Choroid plexus epithelial cell (primary cell): ENCODE measurements at places on chromosomes 12 and 14.
A peak's percentile ranks its signal among the peaks of the same experiment; 100 is the strongest.

- peak; percentile 69 for DNase-seq
These were observed 69.8 kb downstream of the RERG start for GRCh38 chr12:15151161-15152091.

DNA sequence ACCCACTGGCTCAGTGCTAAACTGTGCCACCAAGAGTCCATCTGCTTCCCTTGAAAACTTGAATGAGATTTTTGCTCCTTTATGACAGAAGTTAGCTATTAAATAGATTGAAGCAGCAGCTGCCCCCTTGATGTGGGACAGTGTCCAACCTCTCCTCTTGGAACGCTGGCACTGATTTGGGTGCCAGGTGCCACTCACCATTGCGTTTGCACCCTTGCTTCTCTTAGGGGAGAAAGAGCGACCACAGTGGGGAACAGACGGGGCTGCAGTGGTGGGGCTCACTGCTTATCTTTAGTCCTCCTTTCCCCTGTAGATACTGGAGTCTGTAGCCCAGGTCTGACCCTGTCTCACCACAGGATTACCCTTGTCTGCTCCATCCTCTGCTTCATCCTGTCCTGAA lies 9.4 kb downstream of the EP400 start:
- no peak for DNase-seq

DNA sequence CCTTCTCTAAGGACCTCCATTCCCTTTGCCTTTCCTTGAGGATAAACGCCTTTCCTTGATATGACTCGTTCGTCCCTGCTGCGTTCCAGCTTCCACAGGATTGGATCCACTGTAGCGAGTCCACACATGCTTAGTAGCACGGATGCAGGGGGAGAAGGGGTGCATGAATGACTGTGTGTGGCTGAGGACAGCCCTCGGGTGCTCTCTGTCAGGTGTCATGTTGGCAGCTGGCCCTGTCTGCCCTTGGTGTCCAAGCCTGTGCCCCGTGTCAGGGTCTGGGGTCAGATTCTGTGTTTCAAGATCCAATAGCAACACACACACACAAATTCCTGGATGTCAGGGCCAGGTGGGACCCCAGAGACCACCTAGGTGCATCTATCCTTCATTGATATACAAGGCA lies 17.5 kb upstream of the KRT80 start:
- no peak for DNase-seq

- no peak for DNase-seq
These were observed 355.3 kb upstream of the FKBP4 start for GRCh38 chr12:2439332-2440100.

- no peak for DNase-seq
These were observed 398.6 kb upstream of the FLRT2 start for GRCh38 chr14:85131226-85131922.

GRCh38 chr14:68141281-68142088 lies 321.9 kb downstream of the RAD51B start:
- DNase-seq = peak; percentile 42

DNA sequence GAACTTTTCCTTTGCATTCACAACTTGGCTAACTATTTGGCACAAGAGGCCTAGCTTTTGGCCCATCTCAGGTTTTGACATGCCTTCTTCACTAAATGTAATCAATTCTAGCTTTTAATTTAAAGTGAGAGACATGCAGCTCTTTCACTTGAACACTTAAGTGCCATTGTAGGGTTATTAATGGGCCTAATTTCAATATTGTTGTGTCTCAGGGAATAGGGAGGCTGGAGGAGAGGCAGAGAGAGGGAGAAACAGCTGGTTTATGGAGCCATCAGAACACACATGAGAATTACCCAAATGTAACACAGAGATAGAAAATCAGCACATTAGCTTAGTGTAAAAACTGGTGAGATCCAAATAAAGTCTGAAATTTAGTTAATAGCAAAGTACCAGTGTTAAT lies 157.4 kb downstream of the RPAP3 start:
- DNase-seq = no peak

DNA sequence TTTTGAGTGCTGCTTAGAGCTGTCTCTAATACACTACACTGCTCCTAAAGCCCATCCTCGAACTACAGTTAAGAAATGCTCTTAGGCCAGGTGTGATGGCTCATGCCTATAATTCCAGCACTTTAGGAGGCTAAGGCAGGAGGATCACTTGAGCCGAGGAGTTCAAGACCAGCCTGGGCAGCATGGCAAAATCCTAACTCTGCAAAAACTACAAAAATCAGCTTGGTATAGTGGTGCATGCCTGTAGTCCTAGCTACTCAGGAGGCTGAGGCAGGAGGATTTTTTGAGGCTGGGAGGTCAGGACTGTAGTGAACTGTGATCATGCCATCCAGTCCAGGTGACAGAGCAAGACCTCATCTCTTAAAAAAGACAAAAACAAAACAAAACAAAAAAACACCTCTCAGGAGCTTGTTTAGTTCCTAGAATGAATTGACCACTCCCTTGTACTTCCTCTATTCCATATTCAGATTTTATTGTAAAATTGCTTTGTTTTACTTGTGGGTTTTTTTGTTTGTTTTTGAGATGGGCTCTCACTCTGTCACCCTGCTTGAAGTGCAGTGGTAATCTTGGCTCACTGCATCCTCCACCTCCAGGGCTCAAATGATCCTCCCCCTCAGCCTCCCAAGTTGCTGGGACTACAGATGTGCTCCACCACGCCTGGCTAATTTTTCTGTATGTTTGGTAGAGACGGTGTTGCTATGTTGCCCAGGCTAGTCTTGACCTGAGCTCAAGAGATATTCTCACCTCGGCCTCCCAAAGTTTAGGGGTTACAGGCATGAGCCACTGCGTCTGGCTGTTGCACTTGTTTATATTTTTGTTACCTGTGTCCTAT lies 13.6 kb downstream of the MDM2 start:
- no peak for DNase-seq

DNA sequence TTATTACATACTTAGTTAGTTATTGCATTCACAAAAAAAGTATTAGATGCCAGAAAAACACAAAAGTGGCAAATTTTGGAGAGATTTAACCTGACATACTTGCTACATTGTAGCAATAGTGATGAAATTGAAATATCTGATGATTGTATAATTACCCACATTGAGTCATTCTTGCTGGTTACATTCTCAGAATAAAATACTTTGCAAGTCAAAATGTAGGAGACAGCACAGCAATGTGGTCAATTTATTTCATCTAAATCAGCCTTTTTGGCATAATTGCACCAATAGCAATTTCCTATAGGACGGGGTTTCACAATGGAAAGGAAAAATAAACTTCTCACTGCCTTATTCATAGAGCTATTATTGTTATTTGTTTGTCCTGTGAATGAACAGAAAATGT lies 125.0 kb upstream of the ETV6 start:
- DNase-seq = no peak

- DNase-seq = peak; percentile 68
These were observed 49.3 kb downstream of the DLK1 start for GRCh38 chr14:100775831-100776591.

- DNase-seq = no peak
These were observed 16.7 kb downstream of the HOMEZ start for GRCh38 chr14:23269193-23269592.

- no peak for DNase-seq
These were observed 44.0 kb downstream of the TAOK3 start for GRCh38 chr12:118328486-118329330.

DNA sequence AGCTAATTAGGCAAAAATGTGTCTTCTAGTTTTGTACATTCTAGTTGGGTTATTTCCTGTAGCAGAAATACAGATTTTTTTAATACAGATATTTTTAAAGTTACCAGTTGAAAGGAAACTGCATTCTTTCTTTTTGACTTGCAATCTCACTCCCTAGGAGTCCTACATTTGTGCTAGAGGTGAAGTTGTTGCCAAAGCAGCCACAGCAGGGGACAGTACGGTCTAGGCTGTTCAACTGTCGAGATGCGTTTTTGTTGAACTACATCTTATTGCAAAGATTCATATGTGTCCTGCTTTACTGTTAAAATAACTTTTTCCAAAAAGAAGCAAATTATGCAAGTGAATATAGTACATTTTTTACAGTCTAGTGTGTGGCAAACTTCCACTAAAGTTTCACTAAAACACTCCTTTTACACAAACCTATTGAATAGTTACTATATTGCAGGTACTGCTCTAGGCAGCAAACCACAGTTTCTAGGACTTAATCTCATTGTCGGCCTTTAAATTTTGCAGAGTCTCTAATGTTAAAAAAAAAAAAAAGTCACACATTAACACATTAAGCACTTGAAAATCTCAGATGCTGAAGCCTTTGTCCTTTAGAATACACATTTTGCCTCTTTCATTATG lies 30.2 kb upstream of the SRGAP1 start:
- DNase-seq = peak; percentile 92

GRCh38 chr14:53528185-53528671 lies 375.1 kb upstream of the DDHD1 start:
- peak; percentile 2 for DNase-seq

GRCh38 chr12:1858456-1858855 lies 38.1 kb downstream of the LRTM2 start:
- no peak for DNase-seq

- peak; percentile 1 for DNase-seq
These were observed 196.6 kb downstream of the GLT1D1 start for GRCh38 chr12:129049917-129050316.

DNA sequence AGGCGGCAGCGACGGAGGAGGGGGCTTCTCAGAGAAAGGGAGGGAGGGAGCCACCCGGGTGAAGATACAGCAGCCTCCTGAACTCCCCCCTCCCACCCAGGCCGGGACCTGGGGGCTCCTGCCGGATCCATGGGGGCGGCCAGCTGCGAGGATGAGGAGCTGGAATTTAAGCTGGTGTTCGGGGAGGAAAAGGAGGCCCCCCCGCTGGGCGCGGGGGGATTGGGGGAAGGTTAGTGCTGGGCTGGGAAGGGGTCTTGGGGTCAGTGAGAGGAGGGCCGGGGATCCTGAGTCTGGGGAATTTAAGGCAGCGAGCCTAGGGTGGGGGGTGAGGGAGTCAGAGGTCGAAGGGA lies 203 bp downstream of the NFATC4 start:
- no peak for DNase-seq

- DNase-seq = no peak
These were observed 40.2 kb upstream of the APPL2 start for GRCh38 chr12:105275997-105276733.

DNA sequence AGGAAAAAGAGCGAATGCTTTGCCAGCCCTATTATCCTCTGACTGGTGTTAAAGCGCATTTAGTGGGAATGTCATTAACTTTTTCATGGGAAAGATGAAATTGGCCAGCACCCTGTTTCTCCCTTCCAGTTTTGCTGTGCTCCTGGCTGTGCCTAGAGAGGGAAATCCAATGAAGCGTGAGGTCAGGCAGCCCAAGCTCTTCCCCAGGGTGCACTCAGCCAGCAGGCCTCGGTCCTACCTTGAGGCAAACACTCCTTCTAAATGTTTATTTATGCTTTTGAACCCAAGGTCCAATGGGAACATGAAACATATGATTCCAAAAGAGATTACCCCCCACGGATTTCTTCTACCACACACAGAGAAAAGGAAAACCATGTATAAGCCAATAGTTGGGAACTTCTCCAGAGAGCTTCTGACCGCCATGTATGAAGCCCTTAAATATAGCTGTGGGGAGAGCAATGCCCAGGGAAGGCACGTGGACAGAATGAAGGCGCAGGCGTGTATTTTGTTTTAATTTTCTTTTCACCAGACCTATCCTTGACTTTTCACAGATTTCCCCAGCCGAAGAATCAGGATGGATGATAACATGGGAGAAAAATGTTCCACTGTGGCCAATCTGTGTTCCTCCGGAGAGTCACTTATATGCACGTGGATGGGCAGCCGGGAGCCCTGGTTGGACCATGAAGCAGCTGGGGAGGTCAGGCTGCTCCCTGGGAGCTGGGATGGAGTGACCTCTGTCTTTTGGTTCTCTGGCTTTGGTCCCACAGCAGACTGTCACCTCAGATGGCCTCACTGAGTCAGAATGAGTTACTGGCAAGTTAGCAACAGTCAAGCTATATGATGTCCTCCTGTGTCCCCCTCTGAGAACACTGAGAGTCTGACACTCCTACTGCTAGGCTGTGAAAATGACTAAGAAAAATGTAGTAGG lies 37.3 kb downstream of the GPR135 start:
- peak; percentile 55 for DNase-seq

- DNase-seq = no peak
These were observed 5.4 kb downstream of the MARK3 start for GRCh38 chr14:103390605-103391004.

- DNase-seq = no peak
These were observed 80.0 kb downstream of the EP400 start for GRCh38 chr12:132029503-132030300.

DNA sequence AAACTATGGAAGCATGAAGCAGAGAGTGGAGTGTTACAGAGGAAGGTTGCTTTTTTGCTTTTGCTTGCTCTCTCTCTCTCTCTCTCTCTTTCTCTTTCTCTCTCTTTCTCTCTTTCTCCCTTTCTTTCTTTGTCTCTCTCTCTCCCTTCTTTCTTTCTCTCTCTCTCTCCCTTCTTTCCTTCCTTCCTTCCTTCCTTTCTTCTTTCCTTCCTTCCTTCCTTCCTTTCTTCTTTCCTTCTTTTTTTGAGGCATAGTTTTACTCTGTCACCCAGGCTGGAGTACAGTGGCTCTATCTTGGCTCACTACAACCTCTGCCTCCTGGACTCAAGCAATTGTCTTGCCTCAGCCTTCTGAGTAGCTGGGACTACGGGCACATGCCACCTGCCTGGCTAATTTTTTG lies 7.6 kb downstream of the ARHGDIB start:
- DNase-seq = no peak

- DNase-seq = no peak
These were observed 37.7 kb upstream of the DICER1 start for GRCh38 chr14:95195031-95195430.

GRCh38 chr12:14946861-14947260 lies 8.5 kb upstream of the ERP27 start:
- DNase-seq = no peak

- peak; percentile 54 for DNase-seq
These were observed 197.4 kb upstream of the PRMT8 start for GRCh38 chr12:3293446-3294161.

GRCh38 chr14:100314724-100315123 lies 8.4 kb upstream of the SLC25A47 start:
- no peak for DNase-seq

- DNase-seq = no peak
These were observed 270.6 kb upstream of the TBX3 start for GRCh38 chr12:114954511-114955055.
